ENCODE measurements at places on chromosomes 13 and 19. TPM values are rescaled to one million over a fixed set of nuclear protein-coding genes. Genes with fewer than 3 reads are reported as not detected.

CCDC194 gene
- not detected for polyA plus RNA-seq

DNA sequence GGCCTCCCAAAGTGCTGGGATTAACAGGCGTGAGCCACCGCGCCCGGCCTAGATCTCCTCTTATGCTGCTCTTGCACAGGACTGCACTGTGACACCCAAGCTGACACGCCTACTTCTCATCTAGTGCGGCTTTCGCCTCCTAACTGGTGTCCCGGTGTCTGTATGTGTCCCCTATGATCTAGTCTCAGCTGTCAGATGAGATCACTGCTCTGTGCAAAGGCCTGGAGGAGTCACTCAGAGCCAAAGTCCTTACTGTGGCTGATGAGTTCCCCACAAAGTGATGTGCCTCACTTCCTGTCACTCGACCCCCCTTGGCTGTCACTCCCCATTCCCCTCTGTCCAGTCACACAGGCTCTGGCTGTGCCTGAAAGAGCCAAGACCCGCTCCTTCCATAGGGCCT is 2.5 kb downstream of the ZNF556 start:
- DNase-seq, result no peak
- no peaks in the 10 kb centered on the region for H3K27me3 ChIP-seq
- no peak overlapping the region for H3K4me3 ChIP-seq
- no peak overlapping the region for H3K27ac ChIP-seq
- no peaks in the 10 kb centered on the region for H3K36me3 ChIP-seq
- H3K4me1 ChIP-seq, result no peaks in the 10 kb centered on the region

DNA sequence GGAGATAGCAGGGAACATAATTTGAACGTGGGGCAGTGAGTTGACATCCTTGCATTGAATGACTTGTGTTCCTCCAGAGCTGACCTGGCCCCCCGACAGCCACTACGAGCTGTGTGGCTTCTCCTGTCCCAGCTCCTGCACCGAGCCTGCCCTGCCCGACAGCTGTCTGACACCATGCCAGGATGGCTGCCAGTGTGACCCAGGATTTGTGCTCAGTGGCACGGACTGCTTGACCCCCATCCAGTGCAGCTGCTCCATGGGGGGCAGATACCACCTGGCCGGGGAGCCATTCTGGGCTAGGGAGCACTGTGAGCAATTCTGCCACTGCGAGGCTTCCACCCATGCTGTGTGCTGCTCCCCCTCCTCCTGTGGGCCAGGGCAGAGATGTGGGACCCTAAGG is 29.2 kb upstream of the FXYD3 start:
- no peaks in the 10 kb centered on the region for H3K36me3 ChIP-seq
- DNase-seq, result no peak
- no peaks in the 10 kb centered on the region for H3K27me3 ChIP-seq
- no peak overlapping the region for H3K27ac ChIP-seq
- no peak overlapping the region for H3K4me3 ChIP-seq

GRCh38 chr19:54069470-54069869 is 5.8 kb upstream of the VSTM1 start:
- H3K36me3 ChIP-seq, result no peaks in the 10 kb centered on the region
- no peak for DNase-seq
- no peaks in the 10 kb centered on the region for H3K4me1 ChIP-seq
- H3K27ac ChIP-seq, result no peak overlapping the region
- H3K27me3 ChIP-seq, result no peaks in the 10 kb centered on the region

DNA sequence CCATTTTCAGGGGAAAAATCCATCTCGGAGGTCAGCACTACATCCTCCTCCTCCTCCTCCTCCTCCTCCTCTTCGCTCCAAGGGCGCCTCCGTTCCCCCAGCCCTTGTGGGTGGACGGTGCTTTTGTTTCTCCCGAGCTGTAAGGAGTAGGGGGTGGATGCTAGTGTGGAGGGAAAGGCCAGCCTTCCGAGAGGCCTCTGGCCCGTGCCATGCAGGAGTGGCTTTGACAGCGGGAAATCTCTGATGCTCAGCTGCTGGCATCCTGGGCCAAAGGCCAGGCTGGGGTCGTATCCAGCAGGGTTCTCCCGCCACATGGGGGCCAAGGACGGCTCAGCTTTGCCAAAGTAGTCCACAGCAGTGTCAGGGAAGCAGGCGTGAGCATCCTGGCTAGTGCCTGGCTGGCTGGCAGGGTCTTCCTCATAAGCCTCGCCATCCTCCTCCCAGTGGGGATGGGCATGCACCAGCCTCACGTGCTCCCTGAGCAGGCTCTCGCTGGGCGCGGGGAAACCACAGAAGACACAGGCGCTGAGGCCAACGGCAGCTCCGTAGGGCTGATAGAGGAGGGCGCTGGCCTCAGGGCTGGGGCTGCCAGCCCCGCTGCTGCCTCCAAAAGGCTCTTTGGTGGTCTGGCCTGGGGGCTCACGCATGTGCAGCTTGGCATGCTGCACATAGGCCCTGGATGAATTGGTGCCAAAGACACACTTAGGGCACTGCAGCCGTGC is 10.5 kb downstream of the WIZ start:
- H3K4me3 ChIP-seq, result no peak overlapping the region
- peaks cover 12% of the 10 kb centered on the region for H3K36me3 ChIP-seq
- no peak for DNase-seq
- H3K27ac ChIP-seq, result no peak overlapping the region

FARP1 gene
- 16.0 TPM for polyA plus RNA-seq

DNA sequence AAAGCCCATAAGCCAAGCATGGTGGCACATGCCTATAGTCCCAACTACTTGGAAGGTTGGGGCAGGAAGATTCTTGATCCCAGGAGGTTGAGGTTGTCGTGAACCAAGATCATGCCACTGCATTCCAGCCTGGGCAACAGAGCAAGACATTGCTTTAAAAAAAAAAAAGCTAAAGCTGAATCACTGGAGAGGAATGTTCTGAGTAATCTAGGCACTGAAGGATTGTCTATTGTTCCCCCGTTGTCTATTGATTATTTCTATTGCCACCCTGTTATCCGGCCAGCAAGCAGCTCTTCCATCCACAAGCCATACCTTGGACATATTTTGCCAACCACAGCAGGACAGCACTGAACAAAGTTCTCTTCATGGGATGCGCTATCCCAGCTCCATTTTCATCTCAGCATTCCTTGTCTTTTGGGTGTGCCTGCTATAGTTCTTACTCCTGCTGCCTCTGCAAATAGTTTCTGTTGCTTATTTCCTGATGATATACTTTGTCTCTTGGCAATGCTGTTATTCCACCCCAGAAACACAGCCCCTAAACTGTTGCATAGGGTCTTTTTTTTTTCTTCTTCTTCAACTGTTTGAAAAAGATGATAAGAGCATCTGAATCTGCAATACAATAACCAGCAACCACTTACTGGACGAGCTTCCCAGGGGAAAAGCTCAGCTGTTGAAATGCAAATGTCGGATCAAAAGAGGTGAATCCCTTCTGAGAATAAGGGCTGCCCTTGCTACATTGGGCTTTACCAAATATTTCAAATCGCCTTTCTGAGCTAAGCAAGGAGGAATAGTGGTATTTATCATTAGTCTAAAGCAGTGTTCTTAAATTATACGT is 22.2 kb upstream of the SIAH3 start:
- H3K4me3 ChIP-seq, result no peak overlapping the region
- H3K4me1 ChIP-seq, result no peaks in the 10 kb centered on the region
- H3K27ac ChIP-seq, result no peak overlapping the region
- H3K36me3 ChIP-seq, result no peaks in the 10 kb centered on the region
- DNase-seq, result no peak

GRCh38 chr19:47762615-47763308 is 15.7 kb upstream of the SELENOW start:
- no peaks in the 10 kb centered on the region for H3K27me3 ChIP-seq
- no peak overlapping the region for H3K27ac ChIP-seq
- H3K4me1 ChIP-seq, result no peaks in the 10 kb centered on the region

ZNF568 gene
- polyA plus RNA-seq, result 4.1 TPM

- H3K4me3 ChIP-seq, result no peak overlapping the region
- no peaks in the 10 kb centered on the region for H3K36me3 ChIP-seq
- no peaks in the 10 kb centered on the region for H3K27me3 ChIP-seq
- H3K4me1 ChIP-seq, result no peaks in the 10 kb centered on the region
- DNase-seq, result no peak
- no peak overlapping the region for H3K27ac ChIP-seq
These were observed 37.4 kb downstream of the RYR1 start for GRCh38 chr19:38470788-38471480.
